ENCODE measurements at places on chromosomes 2 and 18.

DNA sequence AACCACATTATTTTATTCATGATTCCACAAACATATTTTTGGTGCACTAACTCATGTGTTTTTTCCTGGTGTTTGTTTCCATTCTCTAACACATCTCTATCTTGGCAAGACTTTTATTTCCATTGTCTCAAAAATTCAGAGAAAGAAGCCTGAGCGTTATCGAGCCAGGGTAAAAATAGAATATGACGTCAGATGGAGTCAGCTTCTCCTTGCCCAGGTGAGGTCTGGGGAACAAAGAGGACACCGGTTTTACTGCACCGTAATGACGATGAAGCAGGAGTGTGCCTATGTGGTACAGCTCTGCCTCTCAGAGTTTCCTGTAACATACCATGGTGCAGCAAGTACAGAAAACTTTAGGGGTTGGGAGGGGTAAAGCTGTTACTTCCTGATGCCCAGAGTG lies 661.6 kb downstream of the PLCL1 start:
- DNase-seq, result no peak

GRCh38 chr2:145070703-145071102 lies 550.8 kb upstream of the ZEB2 start:
- no peak for DNase-seq

DNA sequence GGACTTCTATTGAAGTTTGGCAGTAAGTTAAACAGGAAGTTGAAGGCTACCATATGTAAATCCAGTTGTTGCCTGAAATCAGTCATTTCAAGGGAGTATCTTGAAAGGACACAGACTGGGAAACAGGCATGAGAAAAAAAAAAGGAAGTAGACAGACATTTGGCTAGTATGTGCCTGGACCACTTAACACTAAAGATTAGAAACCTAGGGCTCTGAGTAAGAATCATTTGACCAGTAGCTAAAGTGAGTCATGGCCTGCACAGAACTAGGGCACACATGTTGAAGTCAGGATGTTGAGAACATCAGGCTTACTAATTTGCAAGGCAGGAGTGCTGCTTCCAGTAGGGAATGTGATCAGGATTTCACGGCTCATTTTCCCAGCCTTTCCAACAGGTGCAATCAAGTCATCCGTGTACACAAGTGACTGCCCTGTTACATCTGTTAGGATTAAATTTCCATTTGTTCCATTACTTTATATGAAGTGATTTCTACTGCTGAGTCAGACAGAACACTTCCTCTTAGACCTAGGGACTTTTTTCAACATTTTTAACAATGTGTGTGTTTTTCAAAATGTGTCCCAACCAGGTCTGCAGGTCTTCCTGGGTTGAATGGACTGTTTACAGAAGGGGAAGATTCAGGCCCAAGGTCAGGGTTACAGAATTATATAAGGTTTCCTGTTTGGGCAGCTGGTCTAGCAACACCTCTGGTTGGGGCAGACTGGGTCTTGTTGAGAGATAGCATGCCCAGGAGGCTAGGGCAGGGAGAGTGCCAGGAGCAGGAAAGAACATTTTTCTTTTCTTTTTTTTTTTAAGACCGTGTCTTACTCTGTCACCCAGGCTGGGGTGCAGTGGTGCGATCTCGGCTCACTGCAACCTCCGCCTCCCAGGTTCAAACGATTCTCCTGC lies 145.6 kb downstream of the TGIF1 start:
- DNase-seq, result peak; percentile 82

DNA sequence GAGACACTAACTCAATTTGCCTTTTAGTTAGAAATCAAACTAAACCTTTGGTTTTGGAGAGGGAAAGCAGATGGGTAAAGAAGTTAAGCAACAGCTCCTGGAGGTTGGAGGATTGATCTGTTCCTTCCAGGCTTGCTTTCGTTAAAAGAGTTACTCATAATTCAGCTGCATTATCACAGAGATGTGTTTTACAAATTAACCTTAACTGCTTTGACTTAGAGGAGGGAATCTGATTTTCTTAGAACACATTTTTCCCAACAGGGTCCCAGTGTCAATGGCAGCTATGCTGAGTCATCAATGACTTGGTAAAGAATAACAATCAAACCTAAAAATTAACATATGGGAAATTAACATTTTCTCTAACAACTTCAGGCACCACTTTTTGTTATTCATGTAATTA lies 113.4 kb downstream of the COPS8 start:
- no peak for DNase-seq

- DNase-seq, result no peak
Observed at GRCh38 chr2:41784496-41784895, 263.3 kb upstream of the PKDCC start.

DNA sequence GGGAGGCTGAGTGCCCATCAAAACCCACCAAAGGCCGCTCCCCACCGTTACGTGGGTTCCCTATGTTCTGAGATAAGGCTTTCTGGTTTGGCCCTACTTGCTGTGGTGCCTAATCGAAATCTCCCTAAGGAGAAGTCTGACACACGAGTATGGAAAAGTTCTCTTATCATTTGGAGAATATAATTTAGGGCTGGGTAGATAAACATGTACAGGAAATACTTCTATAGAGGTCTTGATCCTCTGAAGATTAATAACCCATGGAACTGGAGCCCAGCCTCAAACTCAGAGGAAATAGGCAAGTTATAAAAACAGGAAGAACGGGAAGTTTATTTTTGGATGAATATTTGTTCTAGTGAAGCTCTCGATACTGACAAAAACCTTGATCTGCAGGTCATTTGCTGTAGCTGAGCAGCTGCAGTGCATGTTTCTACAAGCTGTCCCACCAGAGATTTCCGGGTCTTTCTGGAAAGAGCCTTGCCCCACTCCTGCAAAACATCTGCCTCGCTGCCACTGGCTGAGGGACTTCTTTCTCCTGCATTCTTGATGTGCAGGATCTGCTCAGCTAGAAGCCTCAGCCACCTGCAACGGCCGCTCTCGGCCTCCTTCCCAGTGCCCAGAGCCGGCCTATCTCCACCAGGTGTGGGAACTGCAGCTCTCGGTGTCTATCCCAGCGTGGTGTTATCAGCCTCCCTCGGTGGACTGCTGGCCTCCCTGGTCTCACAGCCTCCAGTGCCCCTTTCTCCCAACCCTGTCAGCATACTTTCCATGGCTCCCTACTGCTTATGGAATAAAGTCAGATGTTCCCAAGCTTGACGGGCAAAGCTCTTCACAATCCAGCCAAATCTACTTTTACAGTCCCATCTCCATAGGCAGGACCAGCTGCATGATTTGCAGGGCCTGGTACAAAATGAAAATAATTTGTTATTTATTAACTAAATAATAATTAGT lies 48.6 kb downstream of the SPRED2 start:
- DNase-seq, result peak; percentile 55

DNA sequence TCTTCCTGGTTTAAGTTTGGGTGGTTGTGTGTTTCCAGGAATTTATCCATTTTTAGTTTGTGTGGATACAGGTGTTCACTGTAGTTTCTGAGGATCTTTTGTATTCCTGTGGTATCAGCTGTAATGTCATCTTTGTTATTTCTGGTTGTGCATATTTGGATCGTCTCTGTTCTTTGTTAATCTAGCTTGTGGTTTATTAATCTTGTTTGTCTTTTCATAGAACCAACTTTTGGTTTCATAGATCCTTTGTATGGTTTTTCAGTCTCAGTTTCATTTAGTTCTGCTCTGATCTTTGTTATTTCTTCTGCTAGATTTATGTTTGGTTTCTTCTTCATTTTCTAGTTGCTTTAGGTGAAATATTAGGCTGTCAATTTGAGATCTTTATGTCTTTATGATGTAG lies 202.4 kb upstream of the ZSWIM2 start:
- DNase-seq, result no peak

- DNase-seq, result no peak
Observed at GRCh38 chr18:78410094-78410786, 569.4 kb upstream of the SALL3 start.

DNA sequence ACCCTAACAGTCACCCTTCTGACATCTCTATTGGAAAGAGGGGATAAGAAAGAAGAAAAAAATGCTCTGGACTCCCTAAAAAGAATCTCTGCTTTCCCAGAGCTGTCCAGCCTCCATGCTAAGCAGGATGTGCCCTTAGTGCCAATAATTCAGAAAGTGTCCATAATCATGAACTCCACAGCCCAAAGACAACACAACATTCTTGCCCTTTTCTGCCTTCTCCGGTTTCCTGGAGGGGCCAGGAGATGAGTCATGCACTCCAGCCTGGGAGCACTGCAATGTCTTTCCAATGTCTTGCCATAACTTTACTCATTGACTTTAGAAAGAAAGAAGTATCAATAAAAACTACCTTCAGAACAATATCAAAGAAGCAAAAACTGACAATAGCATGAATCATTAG lies 44.0 kb downstream of the KLF7 start:
- DNase-seq, result no peak

- DNase-seq, result no peak
Observed at GRCh38 chr2:225458431-225459117, 59.1 kb downstream of the NYAP2 start.

- DNase-seq, result no peak
Observed at GRCh38 chr2:130346741-130347066, 4.0 kb downstream of the IMP4 start.
